G401 (cell line): ENCODE measurements at places on chromosomes 2 and 18. TPM values are rescaled to one million over a fixed set of nuclear protein-coding genes. Genes with fewer than 3 reads are reported as not detected.

Gene SOWAHC
- total RNA-seq = 0.06 and 0.34 TPM in 2 replicates

Gene UCN
- total RNA-seq = not detected in 2 replicates

Gene HOXD10
- not detected in 2 replicates for total RNA-seq

Gene COL5A2
- total RNA-seq = 12.8 and 15.2 TPM in 2 replicates

Gene FHOD3
- total RNA-seq = 0.03 TPM in 1 of 2 replicates, not detected in the other

Gene CNTNAP5
- total RNA-seq = not detected in 2 replicates

Gene REG3A
- not detected in 2 replicates for total RNA-seq

Gene RGPD8
- total RNA-seq = 3.8 and 9.7 TPM in 2 replicates

Gene ATF2
- total RNA-seq = 27.0 and 31.0 TPM in 2 replicates

Gene SOX11
- total RNA-seq = not detected in 2 replicates

Gene LCT
- not detected in 2 replicates for total RNA-seq

Gene GCG
- total RNA-seq = not detected in 2 replicates

Gene ATL2
- 119 and 148 TPM in 2 replicates for total RNA-seq

Gene GALNT5
- not detected in 2 replicates for total RNA-seq

Gene ETAA1
- 9.0 and 20.9 TPM in 2 replicates for total RNA-seq

Gene ASAP2
- total RNA-seq = 5.5 and 7.1 TPM in 2 replicates

Gene HK2
- 11.3 and 17.1 TPM in 2 replicates for total RNA-seq

Gene SERPINB12
- not detected in 2 replicates for total RNA-seq

Gene UGT1A8
- not detected in 2 replicates for total RNA-seq

Gene TWIST2
- 17.1 and 33.3 TPM in 2 replicates for total RNA-seq

Gene ARHGAP25
- total RNA-seq = not detected in 2 replicates

Gene LONRF2
- total RNA-seq = 0.06 TPM in 1 of 2 replicates, not detected in the other
